Epithelial cell of esophagus (primary cell): ENCODE measurements at places on chromosomes 11 and 22.
A peak's percentile ranks its signal among the peaks of the same experiment; 100 is the strongest.

DNA sequence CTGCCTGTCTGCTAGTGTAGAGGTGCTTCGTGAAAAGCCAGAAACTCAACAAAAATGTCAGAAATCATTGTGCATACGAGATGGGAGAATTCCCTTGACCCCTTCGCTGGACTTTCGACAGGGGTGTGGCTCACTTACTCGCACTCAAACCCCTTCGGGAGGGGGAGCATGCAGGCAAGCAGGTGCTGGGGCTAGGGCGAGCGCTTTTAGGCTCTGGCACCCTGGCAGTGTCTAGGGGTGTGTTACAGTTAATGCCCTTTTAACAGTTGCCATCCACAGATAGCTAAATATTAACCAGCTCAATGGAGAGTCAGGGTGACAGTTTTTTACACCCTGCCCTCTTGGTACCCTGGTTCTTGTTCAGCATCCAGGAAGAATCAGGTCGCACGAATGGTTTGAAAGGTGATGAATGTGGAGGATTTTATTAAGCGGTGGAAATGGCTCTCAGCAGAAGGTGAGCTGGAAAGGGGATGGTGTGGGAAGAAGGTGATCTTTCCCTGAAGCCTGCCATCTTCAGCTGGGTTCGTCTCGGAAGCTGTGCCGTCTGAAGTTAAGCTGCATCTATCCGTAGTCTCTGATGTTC is 59.6 kb upstream of the SHANK2 start:
- no peak for DNase-seq

DNA sequence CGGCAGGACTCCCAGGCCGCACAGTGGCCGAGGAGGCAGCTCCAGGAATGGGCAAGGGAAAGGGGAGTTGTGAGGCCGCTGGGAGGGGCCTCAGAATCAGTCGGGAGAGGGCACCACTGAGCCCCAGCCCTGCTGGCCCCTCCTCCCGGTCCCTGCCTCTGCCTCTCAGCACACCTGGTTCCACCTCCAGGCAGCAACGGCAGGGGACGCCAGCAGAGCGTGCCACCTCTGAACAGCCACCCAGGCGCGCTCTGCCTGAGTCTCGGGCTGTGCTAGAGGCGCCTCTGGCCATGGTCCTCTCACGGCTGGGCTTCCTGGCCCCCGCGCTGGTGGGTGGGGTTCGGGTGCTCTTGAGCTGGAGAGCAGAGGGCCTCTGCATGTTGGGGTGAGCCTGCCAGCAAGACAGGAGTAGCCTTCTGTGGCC is 33.0 kb downstream of the MOB2 start:
- DNase-seq, result peak; percentile 60

DNA sequence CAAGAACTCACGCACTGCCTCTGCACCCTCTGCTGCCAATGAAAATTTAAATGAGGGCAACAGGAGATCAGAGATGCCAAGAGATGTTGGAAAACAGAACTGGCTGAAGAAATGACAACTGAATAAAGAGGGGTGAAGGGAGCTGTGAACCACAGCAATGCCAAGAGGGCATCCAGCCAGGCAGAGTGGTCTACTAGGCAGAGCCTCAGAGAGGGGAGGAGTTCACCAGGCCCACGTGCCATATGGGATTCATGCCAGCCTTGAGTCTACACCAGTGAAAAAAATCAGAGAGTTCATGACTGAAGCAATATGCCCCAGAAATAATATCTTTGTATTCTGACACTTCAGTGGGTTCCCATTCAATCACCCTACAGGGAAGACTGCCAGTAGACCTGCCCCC is 4.4 kb downstream of the APOL2 start:
- DNase-seq, result no peak

GRCh38 chr11:69203901-69204245 is 48.1 kb downstream of the SMIM38 start:
- DNase-seq, result no peak

- DNase-seq, result peak; percentile 74
Measured at GRCh38 chr11:64449381-64450167, 90.6 kb downstream of the RPS6KA4 start.

- no peak for DNase-seq
Measured at GRCh38 chr11:109349276-109350080, 72.5 kb upstream of the C11orf87 start.

DNA sequence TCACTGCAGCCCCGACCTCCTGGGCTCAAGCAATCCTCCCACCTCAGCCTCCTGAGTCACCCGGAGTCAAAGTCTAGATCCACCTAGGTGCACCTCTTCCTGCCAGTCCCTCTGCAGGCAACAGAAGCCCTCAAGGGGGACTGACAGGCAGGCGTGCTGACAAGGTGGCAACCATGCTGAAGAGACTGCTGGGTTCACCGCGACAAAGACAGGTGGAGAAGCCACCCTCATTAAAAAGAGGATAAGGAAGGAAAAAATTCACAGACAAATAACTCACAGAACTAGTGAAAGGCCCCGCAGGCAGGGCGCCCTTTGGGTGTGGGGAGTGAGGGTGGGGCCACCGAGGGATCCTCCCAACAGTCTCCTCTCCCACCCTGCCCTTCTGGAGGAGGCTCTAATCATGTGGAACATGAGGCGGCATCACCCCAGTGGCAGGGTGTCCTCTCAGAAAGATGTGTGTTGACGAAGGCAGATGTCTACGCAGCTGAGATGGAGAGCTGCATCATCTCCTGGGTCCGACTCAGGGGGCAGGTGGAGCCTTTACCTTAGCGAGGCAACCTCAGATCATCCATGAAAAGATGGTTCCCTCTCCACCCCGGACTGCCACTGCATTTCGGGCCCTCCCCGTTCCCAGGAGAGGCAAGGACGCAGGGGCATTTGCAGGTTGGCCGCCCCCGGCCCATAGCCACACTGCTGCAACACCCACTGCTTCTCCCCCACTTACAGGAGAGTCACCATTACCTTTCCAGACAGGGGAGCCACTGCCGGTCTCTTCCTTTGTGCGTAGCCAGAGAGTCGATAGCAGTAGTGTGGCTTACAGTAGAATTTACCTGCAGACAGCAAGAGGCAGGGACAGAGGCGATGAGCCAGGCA is 91.2 kb upstream of the BID start:
- no peak for DNase-seq

GRCh38 chr11:75349521-75350116 is 1.8 kb downstream of the ARRB1 start:
- DNase-seq, result no peak

- peak; percentile 5 for DNase-seq
Measured at GRCh38 chr11:23041001-23041503, 180.8 kb upstream of the CCDC179 start.

- no peak for DNase-seq
Measured at GRCh38 chr11:131246156-131246555, 124.3 kb upstream of the NTM start.

DNA sequence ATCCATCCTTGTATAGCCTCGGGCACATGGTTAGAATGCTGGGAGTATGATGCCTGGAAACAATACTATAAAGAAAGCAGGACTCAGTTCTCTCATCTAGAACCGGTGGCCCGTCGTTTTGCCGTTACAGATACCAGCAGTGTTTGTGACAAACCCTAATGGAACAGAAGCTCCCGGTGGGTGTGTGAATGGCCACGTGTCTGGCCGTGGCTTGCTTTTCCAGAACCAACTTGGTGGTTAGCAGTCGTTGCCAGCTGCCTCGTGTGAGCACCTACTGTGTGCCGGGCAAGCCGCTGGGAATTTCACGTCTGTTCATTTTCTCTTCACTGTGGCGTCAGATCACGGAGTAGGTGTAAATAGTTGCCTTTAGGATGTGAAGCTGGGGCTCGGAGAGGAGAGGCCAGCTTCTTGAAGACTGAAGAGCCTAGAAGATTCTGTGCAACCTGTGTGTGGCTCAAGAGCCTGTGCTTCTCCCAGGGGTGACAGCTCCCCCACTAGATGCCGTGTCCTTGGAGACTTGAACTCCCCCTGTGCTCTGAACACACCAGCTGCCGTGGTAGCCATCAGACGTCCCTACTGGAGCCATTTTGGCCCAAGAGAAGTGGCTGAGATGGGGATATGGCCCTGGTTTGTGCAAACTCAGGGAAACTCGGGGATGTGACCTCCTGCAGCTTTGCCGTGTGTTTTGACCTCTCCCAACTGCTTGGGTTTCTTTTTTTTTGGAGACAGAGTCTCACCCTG is 57.5 kb upstream of the PPARA start:
- no peak for DNase-seq

DNA sequence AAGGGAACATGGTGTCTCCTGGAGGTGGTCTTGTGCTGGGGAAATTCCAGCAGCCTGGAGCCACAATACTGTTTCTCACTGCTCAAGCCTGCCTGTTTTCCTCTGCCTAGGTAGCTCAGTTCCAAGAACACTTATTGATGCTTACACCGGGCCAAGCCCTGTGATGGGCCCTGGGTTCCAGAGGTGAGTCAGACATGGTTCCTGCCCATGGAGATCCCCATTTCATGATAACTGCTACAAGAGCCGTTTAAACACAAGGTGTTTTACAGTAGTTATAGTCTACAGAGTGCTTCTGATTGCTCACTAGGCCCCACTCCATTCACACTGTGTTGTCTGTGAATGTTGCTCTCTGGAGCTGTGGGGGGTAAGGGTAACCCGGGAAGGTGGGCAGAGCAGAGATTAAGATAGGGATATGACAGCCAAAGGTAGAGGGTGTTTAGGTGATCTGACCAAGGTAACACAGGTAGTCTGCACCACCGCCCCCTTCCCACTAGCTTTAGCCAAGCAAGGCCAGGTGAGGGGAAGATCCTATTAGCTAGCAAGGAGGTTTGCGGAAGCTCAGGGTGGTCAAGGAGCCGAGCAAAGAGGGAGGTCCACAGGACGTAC is 696 bp upstream of the MICAL2 start:
- peak; percentile 65 for DNase-seq

DNA sequence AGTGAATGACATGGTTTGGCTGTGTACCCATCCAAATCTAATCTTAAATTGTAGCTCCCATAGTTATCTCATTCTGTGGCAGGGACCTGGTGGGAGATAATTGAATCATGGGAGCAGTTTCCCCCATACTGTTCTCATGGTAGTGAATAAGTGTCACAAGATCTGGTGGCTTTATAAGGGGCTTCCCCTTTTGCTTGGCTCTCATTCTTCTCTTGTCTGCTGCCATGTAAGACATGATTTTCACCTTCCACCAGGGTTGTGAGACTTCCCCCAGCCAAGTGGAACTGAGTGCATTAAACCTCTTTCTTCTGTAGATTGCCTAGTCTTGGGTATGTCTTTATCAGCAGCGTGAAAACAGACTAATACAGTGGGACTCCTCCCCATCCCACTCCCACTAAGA is 11.1 kb downstream of the OR5A2 start:
- DNase-seq, result no peak

GRCh38 chr11:17650127-17650911 is 69.1 kb upstream of the MYOD1 start:
- no peak for DNase-seq

- no peak for DNase-seq
Measured at GRCh38 chr11:111694851-111695250, 71.3 kb downstream of the PPP2R1B start.
